Femur (tissue), 1 donor: ENCODE measurements at places on chromosomes 5 and 9.

DNA sequence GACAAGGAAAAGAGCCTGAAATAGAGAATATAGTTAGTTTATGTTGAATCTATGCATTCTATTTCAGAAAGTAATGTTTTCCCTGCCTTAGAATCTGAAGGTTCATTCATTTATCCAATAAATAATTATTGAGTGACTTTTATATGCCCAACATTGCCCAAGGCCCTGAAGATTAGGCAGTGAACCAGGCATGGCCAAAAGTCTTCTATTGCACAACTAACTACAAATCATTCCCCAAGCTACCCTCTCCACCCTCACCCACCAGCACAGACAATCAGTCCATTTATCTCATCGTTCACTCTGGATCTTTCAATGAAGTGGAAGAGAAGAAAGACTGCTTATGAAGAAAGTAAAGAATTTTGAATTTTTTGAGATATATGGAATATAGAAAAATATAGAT lies 268.4 kb downstream of the PLK2 start:
- no peak for DNase-seq

GRCh38 chr9:132125944-132126679 lies 35.7 kb upstream of the NTNG2 start:
- no peak for DNase-seq

DNA sequence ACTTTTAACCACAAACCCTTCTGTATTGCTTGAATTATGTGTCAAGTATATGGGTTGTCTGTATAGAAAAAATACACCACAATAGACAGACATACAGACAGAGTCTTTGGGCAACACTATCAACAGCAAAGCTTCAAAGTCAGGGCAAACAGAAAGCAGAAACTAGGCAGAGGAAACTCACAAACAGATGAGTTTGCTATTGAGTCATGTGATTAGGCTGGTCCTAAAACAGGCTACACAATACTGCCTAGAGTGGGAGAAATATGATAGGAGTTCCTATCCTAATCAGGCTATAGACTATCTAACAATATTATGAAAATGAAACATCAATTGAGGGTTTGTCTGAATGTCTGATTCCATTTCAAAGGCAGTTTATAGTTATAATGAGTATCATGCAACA lies 156.4 kb downstream of the EDIL3 start:
- DNase-seq: no peak

DNA sequence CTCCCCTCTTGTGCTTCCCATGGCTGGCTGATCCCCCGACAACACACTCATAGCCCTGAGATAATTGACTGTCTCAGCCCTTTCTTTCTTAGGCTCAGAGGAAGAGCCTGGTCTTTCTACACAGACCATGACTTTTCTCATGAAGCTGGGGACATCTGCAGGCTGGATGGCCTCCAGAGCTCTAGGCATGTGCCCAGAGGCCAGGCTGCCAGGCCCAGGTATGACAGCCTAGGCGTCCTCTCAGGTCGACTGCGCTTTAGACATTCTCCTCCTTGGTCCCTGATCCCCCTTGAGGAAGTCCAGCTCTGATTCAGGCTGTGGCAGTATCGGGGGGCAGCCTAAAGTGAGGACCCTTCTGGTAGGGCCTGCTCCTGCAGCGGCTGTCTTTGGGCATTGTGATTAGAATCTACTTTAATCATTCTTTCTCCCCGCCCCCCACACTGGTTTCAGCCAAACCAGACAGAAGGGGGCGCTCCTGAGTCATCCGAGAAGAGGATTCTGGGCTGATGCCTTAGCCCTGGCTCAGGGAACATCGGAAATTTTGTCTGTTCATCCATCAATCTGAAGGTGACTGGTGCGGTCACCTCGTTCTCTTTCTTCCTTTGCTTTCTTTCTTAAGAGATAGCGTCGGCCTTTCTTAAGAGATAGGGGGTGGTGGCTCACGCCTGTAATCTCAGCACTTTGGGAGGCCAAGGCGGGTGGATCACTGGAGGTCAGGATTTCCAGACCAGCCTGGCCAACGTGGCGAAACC lies 66.5 kb upstream of the HSPA9 start:
- DNase-seq: peak; percentile 50
